ENCODE measurements at places on chromosomes 5 and 9.

- no peak for DNase-seq
Measured at GRCh38 chr5:179343719-179344430, 1.4 kb downstream of the ADAMTS2 start.

DNA sequence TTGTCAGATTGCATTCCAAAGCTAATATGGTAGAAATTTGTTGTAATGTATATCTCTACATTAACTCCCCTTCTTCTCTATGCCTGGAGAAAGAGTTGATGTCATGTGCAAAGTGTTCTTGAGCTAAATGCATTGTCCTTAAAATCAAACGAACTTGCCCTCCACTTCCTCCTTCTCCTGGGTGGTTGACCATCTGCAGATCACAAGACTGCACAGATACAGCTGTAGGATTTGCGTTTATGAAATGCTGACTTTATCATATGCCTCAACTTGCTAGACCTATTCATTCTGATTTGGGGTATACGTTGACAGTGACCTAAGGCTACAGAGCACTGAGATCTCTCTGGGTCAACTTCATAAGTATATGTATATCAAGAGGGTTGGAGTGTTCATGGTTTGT, 8.3 kb downstream of the TRIM32 start:
- DNase-seq: no peak

GRCh38 chr5:90356622-90357021, 52.9 kb downstream of the CETN3 start:
- DNase-seq: no peak

GRCh38 chr9:76478226-76478625, 19.2 kb downstream of the GCNT1 start:
- DNase-seq: no peak

GRCh38 chr9:94866770-94867169, 140.3 kb downstream of the AOPEP start:
- no peak for DNase-seq

GRCh38 chr5:111271885-111272284, 47.7 kb downstream of the CAMK4 start:
- DNase-seq: no peak

DNA sequence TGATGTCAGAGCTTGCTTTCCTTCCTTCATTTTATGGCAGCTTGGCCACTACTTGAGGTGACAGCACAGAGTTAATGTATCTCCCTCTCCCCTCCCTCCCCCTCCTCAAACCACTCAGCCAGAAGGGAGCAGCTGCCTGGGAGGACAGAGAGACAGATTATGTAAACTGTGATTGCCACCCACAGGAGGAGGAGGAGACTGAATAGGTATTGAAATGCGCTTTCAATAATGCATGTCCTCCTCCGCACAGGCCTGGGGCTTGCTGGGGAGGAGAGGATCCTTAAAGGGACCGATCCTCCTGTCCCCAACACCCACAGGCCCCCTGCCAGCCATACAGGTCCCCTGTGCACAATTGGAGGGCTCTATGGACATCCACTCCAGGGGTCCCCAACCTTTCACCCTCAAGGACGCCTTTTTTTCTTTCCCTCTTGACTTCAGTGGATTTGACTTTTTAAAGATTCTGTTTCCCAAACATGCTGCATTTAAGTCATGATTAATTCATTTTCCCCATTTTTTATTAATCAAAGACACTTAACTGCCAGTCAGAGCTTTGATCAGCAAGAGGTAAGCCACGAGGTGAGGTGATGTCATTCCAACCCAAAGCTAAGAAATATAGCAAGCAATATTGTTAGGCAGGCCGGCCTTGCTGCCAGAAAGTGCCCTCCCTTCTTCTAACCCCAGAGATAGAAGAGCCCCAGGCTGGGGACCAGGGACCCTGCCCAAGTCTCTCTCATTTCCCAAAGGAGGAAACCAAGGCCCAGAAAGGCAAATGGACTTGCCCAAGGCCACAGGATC, 47.5 kb upstream of the CPLX2 start:
- no peak for DNase-seq

- DNase-seq: no peak
Measured at GRCh38 chr5:108898707-108899106, 151.0 kb downstream of the FER start.

- no peak for DNase-seq
Measured at GRCh38 chr5:106656821-106657220, 1013.9 kb downstream of the EFNA5 start.

DNA sequence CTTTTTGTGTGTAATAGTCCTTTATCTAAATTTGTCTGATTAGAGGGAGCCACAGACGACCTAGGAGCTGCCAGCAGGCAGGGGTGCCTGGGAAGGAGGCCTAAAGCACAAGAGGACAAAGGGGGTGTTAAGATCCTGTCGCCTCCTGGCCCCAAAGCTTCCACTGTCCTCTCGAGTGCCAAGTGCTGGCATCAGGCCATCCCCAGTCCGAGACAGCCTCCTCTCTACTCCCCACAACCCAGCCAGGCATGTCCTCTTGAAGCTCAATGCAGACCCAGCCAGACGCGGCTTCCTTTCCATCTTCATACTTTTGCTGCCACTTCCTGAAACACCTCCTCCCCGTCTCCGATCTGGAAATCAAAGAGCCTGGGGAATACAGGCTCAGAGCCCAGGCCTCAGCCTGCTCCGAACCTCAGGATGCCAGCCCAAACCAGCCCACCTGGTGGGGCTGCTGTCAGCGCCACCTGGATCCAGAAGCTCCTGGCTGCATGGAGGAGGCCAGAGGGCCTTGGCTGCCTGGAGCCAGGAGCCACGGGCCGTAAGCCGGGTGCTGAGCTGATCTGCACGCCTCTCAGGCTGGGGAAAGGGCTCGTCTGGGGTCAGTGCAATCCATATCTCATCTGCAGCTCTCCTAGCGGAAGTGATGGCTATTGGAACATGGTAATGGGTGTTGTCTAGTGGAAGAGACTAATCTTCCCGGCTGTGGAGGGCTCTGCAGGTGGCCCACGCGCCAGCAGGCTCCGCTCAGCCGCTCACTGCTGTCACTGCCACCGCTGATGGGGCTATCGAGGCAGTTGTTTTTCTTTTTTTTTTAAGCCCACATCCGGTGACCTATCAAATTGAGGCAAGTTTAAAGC, 60.2 kb upstream of the FUBP3 start:
- no peak for DNase-seq

DNA sequence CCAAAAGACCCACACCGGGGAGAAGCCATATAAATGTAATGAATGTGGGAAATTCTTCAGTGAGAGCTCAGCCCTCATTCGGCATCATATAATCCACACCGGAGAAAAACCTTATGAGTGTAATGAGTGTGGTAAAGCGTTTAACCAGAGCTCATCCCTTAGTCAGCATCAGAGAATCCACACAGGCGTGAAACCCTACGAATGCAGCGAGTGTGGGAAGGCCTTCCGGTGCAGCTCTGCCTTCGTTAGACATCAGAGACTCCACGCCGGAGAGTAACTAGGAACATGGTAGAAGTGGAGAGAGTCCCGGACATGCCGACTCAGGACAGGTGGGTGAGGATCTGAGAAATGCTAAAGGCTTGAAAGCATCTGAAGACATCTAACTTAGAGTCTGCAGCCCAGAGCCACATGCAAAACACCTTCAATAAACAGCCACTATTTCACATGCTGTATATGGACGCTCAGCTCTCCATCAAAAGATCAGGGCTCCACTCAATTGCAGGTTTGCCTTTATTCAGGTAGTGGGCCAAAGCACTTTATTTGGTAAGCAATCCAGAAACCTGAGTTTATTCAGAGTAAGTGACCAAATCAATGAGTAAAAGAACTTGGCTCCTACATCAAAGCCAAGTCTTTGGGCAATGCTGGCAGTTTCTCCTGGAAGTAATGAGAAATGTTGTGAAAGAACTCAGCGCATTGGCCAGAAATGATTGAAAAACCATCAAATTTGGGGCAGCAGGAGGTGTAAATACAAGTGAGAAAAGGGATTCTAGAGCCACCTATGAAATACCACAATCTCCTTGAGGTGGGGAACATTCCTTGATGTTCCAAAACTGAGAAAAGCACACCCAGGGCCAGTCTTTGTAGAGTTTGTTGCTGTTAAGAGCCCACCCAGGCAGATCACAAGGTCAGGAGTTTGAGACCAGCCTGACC, 6.0 kb downstream of the RPL12 start:
- no peak for DNase-seq

DNA sequence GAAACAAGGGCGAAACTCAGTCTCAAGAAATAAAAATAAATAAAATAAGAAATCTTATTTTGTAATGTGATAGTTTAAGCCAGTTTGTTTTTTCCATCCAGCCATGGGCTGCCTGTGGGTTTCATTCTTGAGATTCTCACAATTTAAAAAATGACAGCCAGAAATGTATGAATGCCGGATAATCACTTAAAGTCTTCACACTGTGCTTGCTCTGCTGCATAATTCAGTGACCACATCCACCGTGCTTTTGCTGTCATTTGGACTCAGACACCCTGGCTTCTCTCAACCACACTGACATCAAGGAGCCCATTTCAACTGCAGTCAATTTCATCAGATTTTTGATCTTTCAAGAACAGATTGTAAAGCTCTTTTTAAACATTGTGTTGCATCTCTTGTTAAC, 61.0 kb upstream of the DAPK1 start:
- no peak for DNase-seq

GRCh38 chr5:131976414-131977211, 31.1 kb upstream of the MEIKIN start:
- DNase-seq: no peak

DNA sequence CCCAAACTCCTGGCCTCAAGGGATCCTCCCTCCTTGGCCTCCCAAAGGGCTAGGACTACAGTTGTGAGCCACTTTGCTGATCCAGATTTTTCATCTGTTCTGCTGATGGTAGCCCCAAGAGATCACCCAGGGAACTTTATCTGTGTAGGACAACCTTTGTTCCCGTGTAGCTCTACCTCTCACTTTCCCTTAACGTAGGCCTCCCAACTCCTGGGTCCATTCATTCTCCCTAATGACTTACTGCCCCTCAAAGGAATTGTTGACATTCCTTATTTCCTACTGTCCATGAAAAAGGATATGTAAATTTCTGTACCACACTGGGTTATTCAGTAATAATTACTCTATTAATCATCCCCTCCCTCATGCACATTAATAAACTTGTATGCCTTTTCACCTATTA, 51.0 kb upstream of the PHF24 start:
- DNase-seq: no peak

GRCh38 chr5:134041570-134042411, 37.0 kb upstream of the VDAC1 start:
- no peak for DNase-seq

DNA sequence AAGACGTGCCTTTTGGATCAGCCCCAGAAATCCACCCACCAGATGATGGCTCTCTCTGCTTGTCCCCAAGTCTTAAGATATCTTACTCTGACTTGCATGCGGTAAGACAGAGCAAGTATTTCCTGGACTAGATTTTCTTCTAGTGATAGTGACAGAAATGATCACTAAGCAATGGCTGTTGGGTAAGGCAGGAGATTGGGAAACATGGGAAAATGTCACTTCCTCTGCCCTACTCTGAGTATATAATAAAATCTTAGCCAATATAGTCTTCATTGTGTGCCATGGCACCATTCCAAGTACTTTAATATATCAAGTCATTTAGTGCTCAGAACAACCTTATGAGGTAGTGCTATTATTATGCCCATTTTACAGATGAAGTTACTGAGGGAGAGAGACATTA, 31.0 kb upstream of the GNA14 start:
- DNase-seq: no peak

- DNase-seq: no peak
Measured at GRCh38 chr9:112817860-112818203, 67.3 kb downstream of the SNX30 start.

DNA sequence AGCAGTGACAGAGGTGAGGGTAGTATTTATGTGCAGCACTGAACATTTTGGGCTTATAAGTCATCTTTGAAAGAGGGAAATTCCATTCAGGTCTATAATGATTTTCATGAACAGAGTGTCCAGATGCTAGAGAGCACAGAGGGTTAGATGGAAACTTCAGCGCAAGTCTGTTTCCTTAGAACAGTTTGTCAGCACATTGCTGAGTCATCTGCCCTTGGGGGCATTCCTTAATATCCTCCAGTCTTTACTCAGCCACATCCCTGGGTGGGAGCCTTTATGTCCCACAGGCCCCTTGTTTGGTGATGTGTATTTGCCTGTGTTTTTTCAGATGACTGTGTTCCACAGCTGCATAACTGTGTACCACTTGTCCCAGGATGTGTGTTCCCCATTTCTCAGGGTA, 138.5 kb upstream of the S1PR3 start:
- no peak for DNase-seq

- DNase-seq: no peak
Measured at GRCh38 chr5:59525311-59525710, 368.2 kb downstream of the PDE4D start.

DNA sequence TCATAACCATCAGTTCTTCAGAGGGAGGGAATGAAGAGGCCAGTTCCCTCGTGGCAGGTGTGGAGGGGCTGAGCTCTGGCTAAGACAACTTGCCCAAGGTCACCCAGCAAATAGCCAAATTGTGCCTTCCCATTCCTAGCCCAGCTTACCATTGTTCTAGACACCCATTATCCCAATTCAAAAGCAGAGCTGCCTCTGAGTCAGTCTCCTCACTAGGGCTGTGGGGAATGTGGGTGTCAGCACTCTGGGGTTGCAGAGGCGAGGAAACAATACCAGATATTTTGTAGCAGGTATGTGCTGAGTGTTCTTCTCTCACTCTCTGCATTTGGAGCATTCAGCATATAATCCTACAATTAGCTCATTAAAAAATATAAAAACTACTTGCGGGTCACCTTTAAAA, 270.8 kb downstream of the PSAT1 start:
- DNase-seq: no peak

DNA sequence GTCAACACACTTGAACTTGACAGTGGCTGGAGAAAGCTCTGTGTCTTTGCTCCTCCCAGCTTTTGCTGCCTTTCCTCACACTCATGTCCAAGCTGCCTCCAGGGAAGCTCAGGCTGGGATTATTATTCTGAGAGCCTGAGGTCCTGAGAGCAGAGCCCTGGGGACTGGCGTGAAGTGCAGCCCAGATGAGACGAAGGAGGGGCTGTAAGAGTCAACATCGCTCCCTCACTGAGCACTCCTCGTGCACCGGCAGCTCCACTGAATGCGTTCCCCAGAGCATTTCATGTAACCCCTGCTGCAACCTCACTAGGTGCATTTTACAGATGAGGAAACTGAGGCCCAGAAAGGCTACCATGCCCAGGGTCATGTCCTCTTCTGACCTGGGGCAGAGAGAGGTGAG, 63.5 kb upstream of the PHYKPL start:
- no peak for DNase-seq

DNA sequence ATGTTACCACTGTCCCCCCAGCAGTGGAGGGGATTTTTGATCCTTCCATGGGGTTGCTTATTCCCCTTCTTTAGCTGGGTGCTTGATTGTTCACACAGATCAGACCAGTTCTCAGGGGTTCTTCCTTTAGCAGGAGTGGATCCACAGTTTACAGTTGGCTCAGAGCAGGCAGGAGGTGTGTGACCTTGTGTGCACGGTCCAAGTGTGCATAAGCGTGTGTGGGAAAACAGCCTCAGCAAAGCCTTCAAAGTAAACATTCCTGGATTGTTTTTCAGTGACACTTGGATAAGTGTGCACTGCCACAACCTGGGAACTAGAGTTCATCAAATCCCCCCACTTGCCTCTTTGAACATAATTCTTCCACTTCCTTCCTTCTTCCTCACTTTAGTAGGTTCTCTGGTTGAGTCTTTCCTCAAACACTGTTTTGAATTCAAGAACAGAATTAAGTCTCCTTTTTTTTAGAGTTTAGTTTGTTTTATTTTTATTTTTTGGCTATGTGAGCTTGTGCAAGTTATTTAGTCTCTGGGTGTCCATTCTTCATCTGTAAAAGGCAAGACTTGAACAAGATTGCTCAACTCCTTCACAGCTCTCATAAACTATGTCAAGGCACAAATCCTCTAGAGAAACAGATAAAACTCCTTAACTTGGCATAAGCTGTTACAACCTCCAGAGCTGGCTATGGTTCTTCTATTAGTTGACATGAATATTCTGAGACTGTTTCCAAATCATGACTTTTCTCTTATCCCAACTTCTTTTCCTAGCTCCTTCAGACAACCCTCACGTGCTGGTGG, 78.0 kb downstream of the OSMR start:
- no peak for DNase-seq
